ENCODE measurements at places on chromosomes 2 and 18. TPM values are rescaled to one million over a fixed set of nuclear protein-coding genes. Genes with fewer than 3 reads are reported as not detected.

Gene PROKR1
- not detected for total RNA-seq

Gene CFC1
- total RNA-seq = 0.09 TPM

Gene IHH
- total RNA-seq = 0.64 TPM

Gene G6PC2
- total RNA-seq = not detected

Gene DLGAP1
- total RNA-seq = not detected

Gene TUBA3D
- total RNA-seq = 5.1 TPM

Gene CCDC102B
- total RNA-seq = 0.81 TPM

Gene LRRC30
- not detected for total RNA-seq

Gene GALNT13
- 9.1 TPM for total RNA-seq
